ENCODE measurements at places on chromosomes 1 and 21.

- no peak for DNase-seq
These were observed 67.2 kb downstream of the SYDE2 start for GRCh38 chr1:85133565-85134159.

DNA sequence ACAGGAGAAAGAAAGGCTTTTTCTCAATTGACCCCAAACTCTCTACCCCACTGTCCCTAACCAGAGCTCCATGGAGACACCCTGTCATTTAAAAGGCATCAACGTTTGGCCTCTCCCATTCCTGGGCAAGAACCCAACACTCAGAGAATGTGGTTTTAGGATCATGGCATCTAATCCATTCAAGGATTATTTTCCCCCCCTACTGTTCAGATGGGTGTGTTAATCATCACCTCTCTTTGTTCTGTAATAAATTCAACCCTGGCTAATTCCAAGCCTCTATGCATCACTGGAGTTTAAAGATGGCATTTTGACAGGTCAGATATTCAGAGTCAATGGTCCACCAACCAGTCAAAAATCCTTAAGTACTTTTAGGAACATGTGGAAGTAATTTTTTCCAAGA, 42.7 kb downstream of the TBX15 start:
- no peak for DNase-seq

DNA sequence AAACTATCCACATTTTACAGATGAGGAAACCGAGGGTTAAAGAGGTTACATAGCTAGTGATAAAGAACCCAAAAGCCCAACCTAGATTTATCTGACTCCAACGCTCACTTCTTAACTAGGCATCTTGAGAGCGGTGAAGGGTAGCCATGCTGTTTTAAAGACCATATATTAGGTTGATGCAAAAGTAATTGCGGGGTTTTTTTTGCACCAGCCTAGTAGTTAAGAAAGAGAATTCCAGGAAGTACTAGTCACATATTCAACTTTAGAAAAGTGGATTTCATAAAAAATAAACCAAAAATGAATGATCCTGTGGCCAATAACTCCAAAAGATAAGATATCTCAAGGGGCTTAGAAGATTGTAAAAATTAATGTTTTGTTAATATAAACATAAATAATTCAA, 162.1 kb downstream of the GLUL start:
- DNase-seq: no peak

DNA sequence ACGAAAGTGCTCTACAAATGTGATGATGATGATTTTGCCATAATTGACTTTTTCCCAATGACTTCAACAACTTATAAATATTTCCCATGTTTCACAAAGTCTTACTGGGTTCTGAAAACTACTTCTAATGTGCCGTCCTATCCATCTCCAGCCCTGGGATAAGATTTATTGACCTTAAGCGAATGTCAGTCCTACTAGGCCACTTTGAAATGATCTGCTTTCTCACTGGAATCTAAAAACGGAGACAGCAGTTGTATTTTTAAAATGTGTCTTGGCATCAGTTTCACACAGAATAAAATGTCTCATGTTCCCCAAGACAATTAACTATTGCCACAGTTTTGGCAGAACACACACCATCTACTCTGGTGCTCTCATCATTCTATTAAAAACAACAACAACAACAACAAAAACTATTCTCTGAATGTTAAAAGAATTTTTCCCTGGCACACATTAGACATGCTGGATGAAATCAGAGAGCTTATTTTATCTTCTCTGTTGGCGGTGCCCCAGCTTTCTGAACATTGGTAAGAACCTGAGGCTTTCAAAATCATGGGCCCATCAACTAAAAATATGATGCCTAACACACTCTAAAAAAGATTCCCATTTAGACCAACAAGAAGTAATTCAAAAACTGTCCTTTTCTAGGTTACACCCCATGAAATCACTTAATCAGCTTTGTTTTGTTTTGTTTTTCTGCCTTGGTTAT, 23.1 kb upstream of the DNASE2B start:
- DNase-seq: no peak

DNA sequence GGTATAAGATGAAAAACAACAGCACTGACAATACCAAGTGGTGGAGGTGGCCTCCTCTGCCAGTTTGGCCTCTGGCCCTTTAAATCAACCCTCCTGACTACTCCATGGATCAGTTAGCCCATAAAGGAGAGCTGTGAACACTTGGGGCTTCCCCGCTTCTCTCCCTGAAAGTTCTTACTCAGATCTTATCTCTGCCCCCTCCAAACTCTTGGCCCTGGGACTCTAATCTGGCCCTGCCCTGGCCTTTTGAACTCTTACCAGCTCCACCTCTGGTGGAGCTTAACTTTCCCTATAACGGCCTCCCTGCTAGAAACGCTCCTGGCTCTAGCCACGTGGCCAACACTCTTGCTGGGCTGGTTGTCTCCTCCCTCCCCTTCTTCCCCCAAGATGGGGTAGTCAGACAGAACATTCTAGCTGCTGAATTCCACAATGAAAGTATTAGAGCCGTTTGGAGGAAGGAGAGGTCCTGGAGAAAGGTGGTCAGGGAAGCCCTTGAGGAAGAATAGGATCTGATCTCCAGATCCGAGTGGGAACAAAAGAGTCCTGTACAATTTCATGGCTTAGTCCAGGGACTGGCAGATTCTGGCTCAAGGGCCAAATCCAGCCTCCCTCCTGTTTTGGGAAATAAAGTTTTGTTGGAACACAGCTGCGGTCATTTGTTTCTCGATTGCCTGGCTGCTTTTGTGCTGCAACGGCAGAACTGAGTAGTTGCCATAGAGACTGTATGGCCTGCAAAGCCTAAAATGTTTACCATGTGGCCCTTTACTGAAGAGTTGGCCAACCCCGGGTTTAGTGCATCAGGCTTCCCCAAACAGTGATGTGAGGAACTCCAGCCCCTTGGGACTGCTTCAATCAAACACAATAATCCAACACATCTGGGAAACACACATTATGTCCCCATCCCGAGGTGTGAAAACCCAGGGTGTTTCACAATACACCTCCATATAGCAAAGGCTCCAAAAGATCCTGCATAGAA, 9.5 kb upstream of the PIGR start:
- DNase-seq: no peak

GRCh38 chr1:160346463-160346862, 3.3 kb downstream of the NCSTN start:
- no peak for DNase-seq

DNA sequence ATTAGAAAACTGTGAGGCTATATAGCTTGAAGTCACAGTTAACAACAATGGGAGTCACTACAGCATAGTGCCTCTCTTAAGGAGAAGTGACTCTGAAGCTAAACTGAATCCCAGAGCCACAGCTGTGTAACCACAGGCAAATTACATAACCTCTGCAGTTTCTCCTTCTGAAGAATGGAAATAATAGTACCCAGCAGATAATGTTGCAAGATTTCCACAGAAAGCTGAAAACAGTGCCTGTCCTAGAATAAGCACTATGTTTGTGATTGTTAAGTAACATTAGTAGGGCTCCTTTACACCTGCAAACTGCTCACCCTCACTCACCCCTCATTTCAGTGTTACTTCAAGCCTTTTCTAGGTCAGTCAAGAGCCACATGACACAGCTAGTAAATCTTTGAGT, 886.7 kb downstream of the PLA2G4A start:
- DNase-seq: no peak

DNA sequence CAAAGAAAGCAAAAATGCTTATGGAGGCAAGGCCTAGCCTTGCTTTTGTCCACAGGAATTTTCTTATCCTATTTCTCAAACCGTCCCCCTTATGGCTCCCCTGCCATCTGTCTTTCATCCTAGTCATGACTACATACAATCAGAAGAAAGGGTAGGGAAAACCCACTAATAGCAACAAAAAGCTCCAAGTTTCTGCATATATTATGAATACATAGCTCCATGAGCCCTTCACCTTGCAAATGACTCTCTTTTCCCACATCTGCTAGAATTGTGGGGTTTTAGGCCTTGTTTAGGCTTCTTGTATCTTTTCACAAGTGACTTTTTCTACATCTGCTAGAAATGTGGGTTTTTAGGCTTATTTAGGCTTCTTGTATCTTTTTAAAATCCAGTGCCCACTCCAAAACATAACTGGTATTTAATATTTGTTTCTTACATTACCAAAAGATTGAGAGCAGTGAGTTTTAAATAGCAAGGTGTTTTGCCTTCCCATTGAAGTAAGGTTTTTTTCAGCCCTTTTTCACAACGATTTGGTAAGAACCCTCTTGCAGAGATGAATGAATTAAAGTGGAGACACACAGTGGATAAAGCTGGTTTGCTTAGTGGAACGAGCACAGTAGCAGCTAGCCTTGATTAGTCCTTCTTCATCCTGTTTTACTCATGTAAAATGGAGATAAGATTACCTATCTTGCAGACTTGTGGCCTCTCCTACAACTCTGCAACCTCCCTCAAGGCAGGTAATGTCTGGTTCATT, 4.4 kb downstream of the GADD45A start:
- no peak for DNase-seq

- no peak for DNase-seq
These were observed 7.1 kb downstream of the FNDC7 start for GRCh38 chr1:108719656-108720435.

DNA sequence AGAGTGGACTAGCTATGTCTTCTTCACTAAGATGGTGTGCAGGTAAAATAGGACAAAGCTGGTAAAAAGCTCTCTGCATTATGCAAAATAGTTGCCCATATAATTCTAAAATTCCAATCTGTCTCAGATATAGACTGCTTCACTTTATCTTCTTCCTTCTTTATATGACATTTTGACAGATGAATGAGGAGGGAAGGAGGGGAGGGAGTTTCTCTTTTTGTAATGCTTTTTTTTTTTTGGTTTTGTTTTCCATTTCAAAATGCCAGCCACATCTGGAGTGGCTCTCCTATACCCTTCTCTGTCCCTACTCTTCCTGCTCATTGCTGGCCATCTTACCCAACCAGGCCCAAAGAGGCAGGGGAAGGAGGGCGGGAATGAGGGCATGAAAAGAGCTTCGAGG, 24.2 kb upstream of the JUN start:
- DNase-seq: no peak

- DNase-seq: no peak
These were observed 87.9 kb downstream of the SYT2 start for GRCh38 chr1:202622388-202622787.

GRCh38 chr21:42319851-42320572, 4.8 kb upstream of the TFF3 start:
- DNase-seq: no peak

- DNase-seq: no peak
These were observed 146.6 kb downstream of the PGBD5 start for GRCh38 chr1:230279583-230279945.

DNA sequence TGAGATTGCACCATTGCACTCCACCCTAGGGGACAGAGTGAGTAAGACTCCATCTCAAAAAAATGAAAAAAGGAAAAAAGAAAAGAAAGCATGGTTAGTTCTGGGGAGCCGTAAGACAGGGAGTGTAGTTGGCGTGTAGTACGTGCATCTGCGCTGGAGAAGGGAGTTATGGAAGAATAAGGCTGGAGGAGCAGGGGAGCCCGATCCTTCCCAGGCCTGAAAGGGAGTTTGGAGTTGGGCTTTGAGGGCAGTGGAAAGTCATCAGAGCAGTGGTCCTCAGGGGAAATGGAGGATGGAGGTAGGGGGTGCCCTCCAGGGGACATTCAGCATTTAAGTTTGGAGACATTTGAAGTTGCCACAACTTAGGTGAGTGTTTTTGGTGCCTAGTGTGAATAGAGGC, 11.3 kb upstream of the TMEM201 start:
- no peak for DNase-seq

- no peak for DNase-seq
These were observed 121.5 kb downstream of the OLFML2B start for GRCh38 chr1:161902182-161902581.

GRCh38 chr1:116415699-116416533, 42.9 kb downstream of the ATP1A1 start:
- no peak for DNase-seq

DNA sequence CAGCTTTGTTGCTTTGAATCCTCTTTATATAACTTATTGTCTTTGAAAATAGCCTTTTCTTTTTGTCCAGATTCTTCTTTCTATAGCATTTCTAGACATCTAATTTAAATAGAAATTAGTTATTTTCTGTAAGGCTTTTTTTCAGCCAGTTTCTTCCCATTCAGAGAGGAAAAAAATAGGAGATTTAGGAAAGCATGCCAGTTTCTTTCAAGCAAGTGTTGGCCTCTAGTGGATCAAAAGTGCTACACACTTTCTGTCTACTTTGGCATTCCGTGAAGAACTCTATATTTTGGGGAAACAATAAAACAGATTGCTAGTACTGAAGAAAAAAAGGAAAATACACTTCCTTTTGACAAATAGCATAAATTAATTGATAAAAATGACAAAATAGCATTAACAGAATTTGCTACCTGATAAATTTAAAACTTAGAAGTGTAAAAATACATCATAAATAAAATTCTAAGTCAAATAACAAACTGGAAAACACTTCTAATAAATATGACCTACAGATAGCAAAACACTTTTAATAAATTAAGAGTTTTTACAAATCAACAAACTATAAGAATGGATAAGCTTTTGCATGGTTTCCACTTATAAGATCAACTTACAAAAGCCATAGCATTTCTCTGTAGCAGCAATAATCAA, 13.1 kb upstream of the EXO1 start:
- no peak for DNase-seq

- no peak for DNase-seq
These were observed 165.9 kb downstream of the ADGRL4 start for GRCh38 chr1:78840453-78841271.

DNA sequence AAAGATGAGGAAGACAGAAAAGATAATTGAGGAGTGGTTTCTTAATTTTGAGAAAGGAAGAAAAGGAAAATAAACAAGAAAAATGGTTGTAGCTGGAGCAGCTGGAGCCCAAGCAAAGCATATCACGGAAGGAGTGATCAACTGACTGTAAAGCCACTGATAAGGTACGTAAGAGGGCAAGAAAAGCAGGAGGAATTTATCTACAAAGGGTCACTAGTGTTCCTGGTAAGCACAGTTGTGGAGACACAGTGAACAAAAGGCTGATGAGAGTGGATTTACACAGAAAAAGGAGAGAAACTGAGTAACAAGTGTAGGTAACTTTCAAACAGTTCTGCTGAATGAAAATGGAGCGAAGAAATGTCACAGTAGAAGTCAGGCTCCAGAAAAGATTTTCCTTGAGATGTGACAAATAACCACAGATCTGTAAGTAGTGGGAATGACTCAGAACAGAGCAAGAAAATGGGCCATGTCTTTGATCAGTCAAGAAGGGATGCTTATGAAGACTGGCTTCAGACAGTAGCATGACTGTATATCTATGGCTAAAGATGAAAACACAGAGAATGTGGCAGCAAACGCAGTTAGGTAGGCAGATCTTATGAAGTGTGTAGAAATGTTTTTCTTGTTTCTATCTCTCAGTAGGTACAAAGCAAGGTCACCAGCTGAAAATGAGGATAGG, 45.6 kb upstream of the RBM34 start:
- DNase-seq: no peak

GRCh38 chr1:38672692-38673091, 186.9 kb downstream of the RRAGC start:
- DNase-seq: peak; percentile 57

DNA sequence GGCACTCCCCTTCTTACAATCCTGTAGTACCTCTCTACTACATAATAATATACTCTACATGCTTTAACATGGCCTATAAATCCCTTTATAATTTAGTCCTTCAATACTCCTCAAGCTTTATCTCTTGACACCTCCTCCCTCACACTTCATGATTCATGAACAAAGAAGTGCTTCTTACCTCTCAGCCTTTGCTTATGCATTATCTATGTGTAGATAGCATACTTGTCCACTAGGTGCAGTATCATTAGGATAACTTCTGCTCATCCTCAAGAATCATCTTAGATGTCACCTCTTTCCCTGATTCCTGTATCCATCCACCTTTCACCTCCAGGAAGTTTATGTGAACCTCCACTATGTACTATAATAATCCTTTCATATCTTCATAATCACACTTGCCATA, 74.4 kb downstream of the COL24A1 start:
- no peak for DNase-seq
